ENCODE measurements at places on chromosomes 11 and 22.
A peak's percentile ranks its signal among the peaks of the same experiment; 100 is the strongest.

- DNase-seq = no peak
These were observed 68.3 kb downstream of the ST3GAL4 start for GRCh38 chr11:126423743-126424142.

- no peak for DNase-seq
These were observed 6.1 kb upstream of the MUC5AC start for GRCh38 chr11:1151366-1152315.

DNA sequence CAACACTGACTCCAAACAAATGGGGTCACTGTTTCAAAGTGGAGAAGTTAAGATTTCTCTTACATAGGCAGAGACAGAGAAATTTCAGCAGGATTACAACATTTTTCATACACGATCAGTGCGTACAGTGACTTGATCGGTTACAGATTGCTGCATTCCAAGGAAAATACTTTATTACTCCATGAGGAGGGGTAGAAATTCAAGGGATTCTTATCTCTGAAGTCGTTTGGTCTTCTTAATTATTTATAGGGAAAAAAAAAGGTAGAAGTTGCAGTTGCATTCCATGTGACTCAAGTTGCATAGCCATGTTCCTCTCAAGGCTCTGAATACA is 10.7 kb upstream of the SMIM38 start:
- peak; percentile 5 for DNase-seq

DNA sequence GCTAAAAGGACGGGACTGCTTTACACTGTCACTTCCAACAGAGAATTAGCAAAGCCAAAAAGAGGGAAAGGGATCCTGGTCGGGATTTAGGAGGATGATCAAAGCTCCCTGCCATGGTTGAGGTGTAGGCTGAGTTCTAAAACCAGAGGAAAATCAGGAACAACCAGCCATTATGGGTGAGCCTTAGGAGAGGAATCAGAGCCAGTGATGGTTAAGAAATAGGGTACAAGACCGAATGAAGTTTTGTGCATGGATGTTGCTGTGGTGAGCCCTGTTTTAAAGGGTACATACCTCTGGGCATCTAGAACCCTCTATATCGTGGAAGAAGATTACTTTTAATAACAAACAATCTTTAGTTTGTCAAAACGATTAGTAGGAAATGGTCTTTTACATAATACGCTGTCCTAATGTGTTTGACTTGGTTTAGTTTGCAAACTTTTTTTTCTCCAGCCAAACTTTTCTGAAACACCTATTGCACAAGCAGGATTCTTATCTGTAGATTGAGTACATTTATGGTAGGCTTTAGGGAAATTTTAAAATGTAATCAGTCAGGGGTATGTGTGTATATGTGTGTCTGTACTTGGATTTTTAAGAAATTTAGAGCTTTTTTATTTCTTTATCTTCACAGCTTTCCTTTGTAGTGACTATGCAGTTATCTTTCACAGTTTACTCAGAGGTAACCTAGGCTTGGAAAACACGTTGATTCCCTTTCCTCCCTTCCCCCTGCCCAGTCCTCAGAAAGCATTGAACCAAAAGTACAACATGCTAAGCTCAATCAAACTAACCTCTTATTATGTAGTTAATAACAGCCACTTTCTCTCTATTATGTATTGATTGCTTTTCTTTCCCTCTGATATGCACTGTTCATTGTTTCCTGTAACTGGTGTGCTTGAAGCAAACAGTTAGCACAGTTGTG is 26.8 kb downstream of the TRIM44 start:
- no peak for DNase-seq

DNA sequence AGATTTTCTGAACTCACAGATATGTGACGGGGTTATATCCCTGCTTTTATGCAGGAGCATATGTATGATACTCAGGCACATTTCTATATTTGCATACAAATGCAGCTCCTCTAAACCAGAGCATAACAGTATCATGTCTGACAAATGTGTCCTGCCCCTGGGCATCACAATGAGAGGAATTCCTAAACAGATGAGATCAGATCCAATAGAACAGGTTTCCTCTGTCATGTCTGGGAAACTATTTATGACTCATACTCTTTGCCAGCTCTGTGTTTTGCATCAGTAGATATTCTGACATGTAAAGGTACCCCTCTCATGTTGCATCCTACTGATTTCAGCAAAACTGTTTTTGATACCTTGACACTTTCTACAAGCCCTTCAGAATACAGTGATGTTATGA is 29.4 kb downstream of the SYT9 start:
- no peak for DNase-seq

All from fibroblast of mammary gland (primary cell).